ENCODE measurements at places on chromosomes 3 and 15.
A peak's percentile ranks its signal among the peaks of the same experiment; 100 is the strongest.

DNA sequence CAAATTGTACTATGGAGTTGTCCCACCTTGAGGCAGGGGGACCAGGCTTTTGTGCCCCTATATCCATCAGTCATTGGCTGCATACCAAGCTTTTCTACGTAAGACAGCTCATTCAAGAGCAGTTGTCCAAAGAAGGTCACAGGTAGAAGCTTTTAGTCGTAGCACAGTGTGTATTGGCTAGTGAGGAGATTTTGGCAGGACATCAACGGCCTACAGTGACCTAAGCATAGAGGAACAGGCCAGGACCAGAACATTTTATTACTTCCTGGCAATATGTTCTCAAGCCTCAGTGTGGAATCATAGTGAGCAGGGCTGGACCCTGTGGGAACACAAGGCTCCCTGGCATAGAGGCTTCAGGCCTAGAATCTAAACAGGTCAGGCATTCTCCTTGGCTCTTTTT is 105.4 kb upstream of the ANKRD28 start:
- DNase-seq = no peak

DNA sequence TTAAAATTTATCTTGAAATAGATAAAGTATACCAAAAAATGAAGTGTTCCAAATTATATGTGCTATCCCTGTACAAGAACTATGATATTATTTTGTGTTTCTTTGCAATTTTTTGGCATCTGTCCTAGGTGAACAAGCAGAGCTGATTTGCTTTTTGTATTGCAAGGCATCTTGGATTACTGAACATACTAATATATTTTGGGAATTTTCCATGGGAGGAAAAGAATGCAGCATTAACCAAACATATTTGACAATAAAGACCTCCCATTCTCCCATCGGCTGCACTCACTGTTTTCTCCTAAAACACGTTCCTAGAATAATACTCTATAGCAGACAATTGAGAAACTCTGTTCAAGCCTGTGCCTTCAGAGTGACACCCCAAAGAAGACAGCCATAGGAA is 265.1 kb upstream of the ALCAM start:
- no peak for DNase-seq

DNA sequence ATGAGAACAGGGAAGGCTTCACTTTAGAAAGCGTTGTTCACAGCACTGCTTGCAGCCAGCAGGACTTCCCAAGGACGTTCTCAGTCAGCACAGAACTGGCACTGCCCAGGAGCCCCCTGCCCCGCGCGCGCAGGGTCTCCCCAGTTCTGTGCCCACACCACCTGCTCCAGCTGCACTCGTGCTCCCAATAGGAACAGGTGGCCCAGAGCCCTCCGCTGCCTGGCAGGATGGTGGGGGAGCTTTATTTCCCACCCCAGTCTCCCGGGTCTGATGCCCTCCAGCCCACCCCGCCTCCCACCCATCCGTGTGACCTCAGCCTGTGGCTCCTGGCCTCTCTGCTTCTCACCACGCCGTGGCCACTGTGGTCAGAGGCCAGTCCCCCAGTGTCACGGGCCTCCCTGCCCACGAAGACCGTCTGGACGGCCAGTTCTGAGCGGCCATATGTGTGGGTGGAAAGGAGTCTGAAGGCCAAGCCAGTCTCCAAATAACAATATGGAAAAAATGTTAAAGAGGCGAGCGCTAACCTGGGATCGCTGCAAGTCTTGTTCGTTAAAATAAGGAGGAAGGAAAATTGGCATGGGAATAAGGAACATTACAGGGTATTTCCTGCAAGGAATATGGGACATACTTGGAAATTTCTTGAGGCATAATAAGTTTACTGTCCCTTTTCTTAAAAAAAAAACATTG is 54.6 kb upstream of the PCSK6 start:
- DNase-seq = no peak

DNA sequence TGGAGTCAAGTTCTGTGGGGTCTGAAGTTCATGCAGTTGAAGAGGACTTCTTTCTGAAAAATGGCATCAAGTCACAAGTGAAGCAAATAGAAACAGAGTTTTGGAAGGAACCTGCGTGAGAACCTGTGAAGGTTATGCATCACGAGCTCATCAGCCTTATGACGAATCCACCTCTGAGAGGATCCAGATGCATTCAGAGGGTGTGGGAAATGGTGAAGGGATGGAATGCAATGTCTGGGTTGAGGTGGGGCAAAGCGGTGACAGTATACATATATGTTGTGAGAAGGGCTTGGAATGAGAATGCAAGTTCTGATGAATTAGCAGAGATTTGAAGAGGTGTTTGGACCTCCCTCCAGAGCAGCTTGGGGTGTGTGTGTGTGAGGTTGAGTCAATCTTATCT is 382.1 kb upstream of the TBL1XR1 start:
- peak; percentile 70 for DNase-seq

GRCh38 chr15:50773389-50773788 is 7.9 kb upstream of the SPPL2A start:
- no peak for DNase-seq

GRCh38 chr3:10463533-10464434 is 41.6 kb downstream of the ATP2B2 start:
- DNase-seq = no peak

DNA sequence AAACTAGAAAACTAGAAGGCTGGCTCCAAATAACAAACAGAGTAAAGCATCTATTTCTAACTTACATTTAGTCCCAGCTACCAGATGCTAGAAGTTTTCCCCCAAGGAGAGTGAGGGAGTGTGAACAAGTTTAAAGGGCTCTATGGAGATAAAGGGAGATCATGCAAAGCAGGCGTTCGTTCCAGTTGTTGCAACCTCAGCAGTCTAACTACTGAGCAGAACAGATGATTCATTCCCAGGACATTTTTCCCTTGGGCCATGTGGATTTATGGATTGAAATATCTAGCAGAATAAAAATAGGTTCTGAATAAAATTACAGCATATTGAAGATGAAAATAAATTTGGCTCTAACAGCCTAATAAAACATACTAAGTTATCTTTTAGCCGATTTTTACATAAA is 154.8 kb upstream of the TTC14 start:
- no peak for DNase-seq

- no peak for DNase-seq
Measured at GRCh38 chr3:152183473-152183872, 85.3 kb upstream of the MBNL1 start.

GRCh38 chr15:96334705-96335410 is 4.4 kb downstream of the NR2F2 start:
- no peak for DNase-seq

DNA sequence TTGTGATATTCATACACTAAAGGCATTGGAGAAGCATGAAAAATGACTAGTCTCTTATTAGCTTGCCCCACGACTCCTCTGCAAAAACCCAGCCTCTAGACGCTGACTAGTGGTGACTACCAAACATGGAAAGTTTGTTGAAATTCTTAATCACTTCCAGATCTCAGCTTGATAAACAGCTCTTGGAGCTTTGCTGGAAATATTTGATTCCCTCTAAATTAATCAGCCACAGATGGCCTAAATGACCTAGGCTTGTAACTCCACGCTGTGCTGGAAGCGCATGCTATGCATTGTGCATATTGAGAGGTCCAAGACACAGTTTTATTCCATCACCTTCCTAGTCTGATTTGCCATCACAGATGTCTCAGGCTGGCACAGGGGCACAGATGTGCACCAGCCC is 244.7 kb upstream of the ST8SIA2 start:
- no peak for DNase-seq

DNA sequence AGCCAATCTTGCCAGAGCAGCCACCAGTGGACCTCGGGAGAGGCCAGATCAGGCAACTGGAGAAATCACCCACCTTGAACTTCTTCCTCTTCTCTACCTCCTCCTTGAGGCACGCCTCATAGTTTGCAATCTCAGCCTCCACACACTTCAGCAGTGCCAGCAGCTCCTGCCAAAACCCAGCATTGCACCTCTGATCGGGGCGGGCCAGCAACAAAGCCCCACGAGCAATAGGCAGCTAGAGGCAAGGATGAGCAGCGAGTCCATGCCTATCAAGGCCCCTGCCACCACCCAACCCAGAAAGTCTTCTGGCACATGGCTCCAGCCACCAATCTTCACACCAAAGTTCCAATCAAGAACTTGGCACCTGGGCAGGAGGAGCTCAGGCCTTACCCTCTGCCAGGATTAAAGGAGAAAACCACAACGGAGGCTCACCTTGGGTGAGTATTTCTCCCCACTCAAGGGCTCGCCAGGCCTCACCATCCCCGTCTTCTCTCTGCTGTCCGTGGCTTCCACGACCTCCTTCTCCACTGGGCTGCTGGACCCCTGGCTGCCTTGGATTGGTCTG is 42.1 kb downstream of the SEMA3G start:
- no peak for DNase-seq

DNA sequence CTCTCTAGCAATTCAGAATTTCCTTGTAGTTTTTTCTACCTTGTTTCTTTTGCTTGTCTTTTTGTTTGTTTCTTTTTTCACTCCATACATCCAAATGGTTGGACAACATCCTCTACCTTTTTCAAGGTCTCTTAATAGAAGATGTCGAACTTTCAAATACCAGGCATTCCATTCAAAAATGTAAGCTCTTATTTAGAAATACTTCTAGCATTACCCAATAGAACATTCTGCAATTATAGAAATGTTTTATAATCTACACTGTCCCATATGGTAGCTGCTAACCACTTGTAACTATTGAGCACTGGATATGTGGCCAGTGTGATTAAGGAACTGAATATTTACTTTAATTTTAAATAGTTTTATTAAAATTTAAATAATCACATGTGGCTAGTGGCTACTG is 196.2 kb upstream of the MRPL3 start:
- DNase-seq = no peak

DNA sequence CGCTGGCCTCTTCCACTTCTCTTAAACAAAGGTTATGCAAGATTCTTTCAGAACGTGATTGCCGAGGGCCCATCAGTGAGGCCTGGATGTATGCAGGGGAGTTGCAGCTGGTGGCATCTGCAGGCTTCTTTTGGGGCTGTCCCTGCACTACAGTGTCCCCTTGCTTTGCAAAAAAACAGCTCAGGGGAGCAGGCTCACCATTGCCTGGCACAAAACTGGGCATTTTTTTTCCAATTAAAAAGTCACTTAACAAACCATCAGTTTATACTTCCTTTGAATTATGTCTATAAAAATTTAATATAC is 148.6 kb downstream of the ATP10A start:
- DNase-seq = no peak
